COR-L47 (cell line): ENCODE measurements at places on chromosomes 5 and 9.
A peak's percentile ranks its signal among the peaks of the same experiment; 100 is the strongest.

GRCh38 chr5:78235289-78235688, 59.2 kb downstream of the AP3B1 start:
- no peak for DNase-seq

- no peak for DNase-seq
These were observed 592.1 kb downstream of the TLE4 start for GRCh38 chr9:80163889-80164288.

DNA sequence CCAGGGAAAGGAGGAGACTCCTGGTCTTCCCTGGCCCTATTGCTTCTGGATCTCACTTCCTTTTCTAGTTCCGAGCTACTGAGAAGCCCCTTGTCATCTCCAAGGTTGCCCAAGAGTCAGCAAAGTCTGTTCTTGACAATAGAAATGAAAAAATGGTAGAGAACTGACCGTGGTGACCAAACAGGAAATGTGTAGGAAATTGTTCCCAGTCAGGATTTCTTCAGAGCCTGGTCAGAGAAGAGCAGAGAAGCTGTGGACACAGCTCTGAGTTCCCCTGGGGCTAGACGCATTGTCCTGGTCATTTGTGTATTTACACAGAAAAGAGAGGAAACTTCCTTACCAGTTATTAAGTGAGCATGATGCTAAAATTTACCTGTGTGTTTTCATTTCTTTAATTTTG, 35.6 kb downstream of the S1PR3 start:
- no peak for DNase-seq

DNA sequence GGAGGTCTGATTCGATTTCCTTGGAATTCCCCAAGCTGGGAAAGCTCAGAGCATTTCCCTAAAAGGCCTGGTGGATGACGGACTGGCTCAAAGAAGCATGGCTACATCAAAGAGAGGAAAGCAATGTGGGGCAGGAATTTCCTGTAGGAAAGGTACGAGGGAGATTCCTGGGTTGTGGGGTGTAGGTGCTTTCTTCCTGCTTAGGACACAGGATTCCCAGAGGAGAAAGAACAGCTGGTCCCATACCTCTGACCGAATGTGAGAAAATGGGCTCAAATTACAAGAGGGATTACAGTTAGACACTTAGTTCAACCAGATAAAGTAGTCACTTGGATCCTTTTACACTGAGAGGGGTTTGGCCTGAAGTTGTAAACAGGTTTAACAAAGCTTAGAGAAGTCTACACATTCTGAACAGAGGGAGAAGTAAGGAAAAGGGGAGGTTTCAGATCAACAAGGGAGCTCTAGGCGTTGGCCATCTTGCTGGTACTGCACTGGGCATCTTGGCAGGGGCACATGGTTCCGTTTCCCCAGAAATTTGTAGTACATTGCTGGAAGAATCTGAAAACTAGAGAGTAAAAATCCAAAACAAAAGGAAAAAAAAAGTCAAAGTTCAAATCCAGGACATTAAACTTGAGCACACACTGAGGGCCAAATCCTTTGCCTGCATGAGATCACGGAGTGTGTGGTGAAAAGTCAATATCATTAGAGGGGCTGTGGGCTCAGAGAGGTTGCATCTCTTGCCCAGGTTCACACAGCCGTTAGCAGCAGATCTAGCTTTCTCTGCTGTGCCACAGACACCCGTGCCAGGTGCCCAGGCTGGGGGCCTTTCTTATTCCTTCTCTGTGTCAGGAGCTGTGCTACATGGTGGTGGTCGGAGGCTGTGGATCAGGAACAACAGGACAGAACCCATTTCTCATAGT, 171.3 kb downstream of the RGS3 start:
- no peak for DNase-seq

DNA sequence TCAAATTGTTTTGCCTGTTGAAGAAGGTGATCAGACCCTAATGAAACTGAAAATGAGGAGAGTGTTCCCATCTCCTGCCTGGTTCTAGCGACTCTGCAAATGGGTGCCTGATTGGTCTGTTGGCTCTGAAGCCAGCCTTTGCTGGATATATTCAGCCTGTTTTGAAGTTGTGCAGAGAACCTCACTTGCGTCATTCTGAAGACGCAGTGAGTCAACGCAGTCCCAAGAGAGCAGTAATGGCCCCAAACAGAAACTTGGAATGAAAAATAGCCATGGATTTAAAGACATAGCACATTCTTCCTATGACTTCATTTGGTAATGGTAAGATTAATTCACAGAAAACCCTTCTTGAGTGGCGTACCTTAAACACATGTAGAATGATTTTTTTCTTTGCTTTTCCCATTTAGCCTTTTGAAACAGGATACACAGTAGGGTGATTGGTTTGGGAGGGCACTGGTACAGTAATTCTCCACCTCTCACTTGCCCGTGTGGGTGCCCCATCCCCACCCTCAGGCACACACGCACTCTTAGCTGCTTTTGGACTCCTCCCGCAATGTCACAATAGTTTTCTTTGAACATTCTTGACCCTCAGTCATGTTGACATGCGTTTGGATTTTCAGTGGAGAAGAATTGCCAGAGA, 54.1 kb upstream of the ABL1 start:
- DNase-seq, result no peak

- no peak for DNase-seq
These were observed 60.1 kb upstream of the ECM2 start for GRCh38 chr9:92595930-92596329.

- DNase-seq, result peak; percentile 47
These were observed 211.6 kb downstream of the MSX2 start for GRCh38 chr5:174935854-174936474.

- peak; percentile 16 for DNase-seq
These were observed 898 bp downstream of the CAMSAP1 start for GRCh38 chr9:135906291-135907005.

DNA sequence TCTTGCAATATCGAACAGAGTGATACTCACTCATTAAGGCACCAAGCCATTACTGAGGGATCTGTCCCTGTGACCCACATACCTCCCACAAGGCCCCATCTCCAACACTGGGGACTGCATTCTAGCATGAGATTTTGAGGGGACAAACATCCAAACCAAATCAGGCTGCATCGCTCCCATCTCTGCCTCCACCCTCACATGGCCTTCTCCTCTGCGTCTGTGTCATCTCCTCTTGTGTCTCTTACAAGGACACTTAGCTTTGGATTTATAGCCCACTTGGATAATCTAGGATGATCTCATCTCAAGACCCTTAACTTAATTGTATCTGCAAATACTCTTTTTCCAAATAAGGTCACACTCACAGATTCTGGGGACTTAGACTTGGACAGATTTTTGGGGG, 284.4 kb upstream of the DAP start:
- no peak for DNase-seq

- DNase-seq, result no peak
These were observed 16.9 kb upstream of the FREM1 start for GRCh38 chr9:14926941-14927624.

- DNase-seq, result no peak
These were observed 15.7 kb downstream of the GRAMD2B start for GRCh38 chr5:126438868-126439267.

- DNase-seq, result no peak
These were observed 44.7 kb downstream of the LRSAM1 start for GRCh38 chr9:127495884-127496555.

DNA sequence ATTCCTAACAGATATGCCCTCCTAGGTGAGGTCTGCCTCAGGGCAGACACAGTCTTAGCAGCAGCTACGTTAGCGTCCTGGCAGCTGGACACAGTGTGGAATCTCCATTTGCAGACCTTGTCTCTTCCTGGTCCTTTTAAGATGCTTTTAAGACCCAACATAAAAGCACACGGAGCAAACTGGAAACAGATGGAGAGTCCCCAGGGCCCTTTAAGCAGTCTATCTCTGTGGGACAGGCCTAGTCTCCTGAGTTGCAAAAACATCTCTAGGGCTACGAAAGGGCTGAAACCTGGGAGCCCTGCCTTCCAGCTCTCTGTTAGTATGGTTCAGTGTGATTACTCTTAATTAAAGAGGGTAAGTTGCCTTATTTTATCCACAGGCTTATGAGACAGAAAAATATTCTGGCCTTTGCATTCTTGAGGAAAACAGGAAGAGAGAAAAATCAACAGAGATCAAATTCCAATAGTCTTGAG, 66.0 kb upstream of the GNA14 start:
- DNase-seq, result no peak

- DNase-seq, result no peak
These were observed 1298.8 kb upstream of the CDH6 start for GRCh38 chr5:29894668-29895067.

- no peak for DNase-seq
These were observed 75.1 kb upstream of the SLC25A51 start for GRCh38 chr9:37978983-37979382.

DNA sequence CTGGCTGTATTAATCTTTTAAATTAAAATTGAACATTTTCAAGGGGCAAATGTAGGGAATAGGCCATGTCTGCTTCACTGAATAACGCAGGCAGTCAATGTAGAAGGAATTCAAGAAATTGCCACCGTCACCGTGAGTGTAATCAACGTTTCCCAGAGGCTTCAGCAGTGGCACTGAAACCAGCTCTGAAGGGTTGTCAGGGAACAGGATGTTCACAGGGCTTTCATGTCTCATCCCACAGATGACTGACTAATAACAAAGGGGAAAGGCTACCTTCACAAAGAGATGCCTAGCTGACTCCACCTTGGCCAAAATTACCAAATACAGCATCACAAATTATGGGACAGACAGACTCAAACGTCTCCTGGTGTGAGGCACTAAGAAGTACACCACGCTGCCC, 70.4 kb upstream of the SIMC1 start:
- no peak for DNase-seq

- DNase-seq, result no peak
These were observed at the start of gene TNFSF8 for GRCh38 chr9:114930056-114930812. TSS of gene TNFSF8 (minus strand) at chr9:114930591. CDS start at chr9:114930303, 288 bp downstream.

GRCh38 chr9:72444435-72444834, 77.0 kb upstream of the TMC1 start:
- DNase-seq, result no peak

DNA sequence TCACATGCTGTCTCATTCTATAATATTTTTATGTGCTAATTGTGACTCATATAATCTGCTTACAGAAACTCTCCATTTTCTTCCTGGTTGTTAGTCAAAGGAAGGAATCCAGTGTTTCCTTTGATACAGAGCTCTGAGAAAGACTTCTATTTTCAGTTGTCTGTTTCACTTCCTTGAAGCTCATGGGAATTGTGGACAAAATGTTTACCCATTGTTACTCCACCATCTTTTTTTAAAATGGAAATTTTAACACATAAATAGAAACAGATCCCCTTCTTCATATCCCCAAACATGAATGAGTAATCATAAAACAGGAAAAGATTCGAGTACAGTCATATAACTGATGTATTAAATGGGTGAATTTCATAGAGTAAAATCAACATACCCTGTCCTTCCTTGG, 42.0 kb upstream of the KCNN2 start:
- DNase-seq, result no peak

DNA sequence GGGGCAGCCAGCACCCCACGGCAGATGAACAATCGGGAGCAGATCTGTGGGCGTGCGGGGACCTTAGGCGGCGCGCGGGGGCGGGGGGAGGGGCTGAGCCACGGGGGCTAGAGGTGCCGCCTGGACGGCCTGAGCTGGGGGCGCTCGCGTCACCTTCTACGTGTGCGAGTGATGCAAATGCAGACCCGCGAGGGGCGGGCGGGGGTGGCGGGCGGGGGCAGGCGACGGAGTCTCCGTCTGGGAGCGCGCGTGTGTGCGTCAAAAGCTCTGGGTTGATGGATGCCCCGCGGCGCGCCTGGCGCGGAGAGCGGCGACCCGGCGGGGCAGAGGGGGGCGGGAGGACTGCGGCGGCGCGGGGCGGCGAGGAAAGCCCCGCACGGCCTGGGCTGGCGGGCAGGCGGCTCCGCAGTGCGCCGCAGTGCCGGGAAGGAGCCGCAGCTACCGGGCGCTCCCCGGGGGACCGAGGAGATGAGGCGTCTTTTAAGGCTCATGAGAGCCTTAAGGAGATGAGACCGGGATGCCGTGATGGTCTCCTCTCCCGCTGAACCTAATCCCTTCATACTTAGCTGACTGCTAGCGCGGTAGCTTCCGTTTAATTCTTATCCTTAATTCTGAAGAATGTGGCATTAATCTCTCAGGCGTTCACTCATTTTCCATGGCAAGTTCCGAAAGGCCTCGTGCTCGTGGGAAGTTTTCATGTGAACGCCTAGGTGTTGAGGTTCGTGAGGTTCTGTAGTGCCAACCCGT, 1.5 kb downstream of the SV2C start:
- peak; percentile 1 for DNase-seq

- no peak for DNase-seq
These were observed 103.5 kb downstream of the NTRK2 start for GRCh38 chr9:84773022-84773421.

DNA sequence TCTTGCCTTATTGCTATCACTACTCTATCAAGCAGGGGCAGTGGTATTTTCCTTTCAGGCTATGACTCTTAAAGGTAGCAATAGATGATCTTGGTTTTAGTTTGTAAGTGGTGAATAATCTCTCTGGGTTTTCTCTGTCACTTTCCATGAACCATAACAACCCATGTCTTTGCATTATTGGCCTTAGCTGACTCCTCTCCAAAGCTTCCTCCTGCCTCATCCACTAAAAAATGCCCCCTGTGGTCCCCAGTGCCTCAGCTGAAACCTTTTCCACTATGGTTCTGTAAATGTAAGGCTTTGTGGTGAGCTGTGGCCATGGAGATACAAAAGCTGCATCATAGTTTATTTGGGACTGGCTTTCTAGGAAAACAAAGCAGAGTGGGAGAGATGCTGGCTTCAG, 128.8 kb downstream of the GPBP1 start:
- DNase-seq, result no peak

DNA sequence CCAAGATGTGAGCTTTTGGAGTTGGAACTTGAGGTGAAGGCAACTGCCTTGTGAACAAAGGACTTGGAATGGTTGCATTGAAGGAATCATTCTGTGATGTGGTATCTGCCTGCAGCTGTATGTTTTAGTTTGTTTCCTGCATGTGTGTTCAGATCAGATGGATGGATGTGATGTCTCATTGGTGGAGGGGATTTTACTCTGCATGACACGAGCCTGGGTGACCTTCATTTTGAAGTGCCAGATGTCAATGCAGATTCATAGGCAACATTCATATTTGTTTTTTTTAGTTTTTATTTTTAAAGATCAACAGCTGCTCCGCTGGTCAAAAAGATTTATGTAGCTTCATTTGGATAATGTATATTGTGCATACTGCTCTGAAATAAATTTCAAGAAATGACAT, 13.5 kb downstream of the FBXL7 start:
- no peak for DNase-seq

- no peak for DNase-seq
These were observed 20.6 kb upstream of the PSIP1 start for GRCh38 chr9:15531380-15531779.
